Endothelial cell of umbilical vein (primary cell): ENCODE measurements at places on chromosomes 7 and 10. TPM values are rescaled to one million over a fixed set of nuclear protein-coding genes. Genes with fewer than 3 reads are reported as not detected.

DNA sequence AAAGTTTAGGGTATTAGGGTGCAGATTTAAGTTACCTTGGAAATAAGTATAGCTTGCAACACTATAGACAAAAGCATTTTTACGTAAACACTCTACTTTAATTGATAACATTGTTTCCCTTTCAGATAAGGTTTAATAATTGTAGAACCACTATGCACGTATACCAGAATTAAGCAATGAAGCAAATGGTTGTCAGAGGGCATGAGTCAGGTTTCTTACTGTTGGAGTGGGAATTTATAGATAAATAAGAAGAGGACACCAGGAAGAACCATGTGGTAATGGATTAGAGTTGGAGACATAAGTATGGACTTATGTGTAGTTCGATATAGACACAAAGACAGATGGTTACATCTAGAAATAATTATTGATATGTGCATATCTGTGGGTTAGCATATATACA lies 355.6 kb downstream of the ETV1 start:
- DNase-seq = no peak

The CRHR2 gene
- not detected in 2 replicates for total RNA-seq

DNA sequence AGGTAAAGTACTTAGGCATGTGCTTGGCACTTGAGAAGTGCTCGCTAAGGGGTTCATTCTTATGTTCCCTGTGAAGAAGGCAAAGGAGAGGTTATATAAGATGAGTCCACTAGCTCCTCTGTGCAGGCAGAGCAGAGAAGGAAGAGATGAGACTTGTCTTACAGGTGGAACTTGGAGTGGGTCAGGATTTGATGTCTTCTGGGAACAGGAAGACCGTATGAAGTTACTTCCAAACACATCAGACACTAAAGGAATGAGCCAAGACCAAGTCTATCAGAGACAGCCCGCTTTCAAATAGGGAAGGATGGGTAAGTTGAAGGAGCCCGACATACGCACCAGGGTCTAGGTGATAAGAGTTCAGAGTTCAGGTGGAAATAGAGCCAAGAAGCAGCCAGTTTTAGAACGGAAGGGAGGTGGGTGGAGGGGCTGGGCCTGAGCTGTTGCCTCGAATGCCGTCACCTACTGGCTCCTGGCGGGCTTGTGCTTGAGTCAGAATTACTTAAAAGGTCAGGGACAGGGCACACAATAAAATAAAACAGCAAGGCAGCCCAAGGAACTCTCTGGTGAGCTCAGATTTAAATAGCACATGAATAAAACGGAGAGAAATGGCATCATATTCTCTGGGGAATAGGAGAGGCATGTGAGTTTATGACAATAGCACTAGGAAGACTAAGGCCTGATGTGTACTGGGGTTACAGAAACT lies 56.1 kb upstream of the GRB10 start:
- DNase-seq = peak; percentile 31

GRCh38 chr10:74133923-74134820 lies 16.5 kb downstream of the AP3M1 start:
- peak; percentile 40 for DNase-seq

The PLAC9 gene
- total RNA-seq = 1.7 and 2.1 TPM in 2 replicates

The DUSP5 gene
- 12.2 and 12.6 TPM in 2 replicates for total RNA-seq

The PEX1 gene
- total RNA-seq = 10.7 and 11.7 TPM in 2 replicates

DNA sequence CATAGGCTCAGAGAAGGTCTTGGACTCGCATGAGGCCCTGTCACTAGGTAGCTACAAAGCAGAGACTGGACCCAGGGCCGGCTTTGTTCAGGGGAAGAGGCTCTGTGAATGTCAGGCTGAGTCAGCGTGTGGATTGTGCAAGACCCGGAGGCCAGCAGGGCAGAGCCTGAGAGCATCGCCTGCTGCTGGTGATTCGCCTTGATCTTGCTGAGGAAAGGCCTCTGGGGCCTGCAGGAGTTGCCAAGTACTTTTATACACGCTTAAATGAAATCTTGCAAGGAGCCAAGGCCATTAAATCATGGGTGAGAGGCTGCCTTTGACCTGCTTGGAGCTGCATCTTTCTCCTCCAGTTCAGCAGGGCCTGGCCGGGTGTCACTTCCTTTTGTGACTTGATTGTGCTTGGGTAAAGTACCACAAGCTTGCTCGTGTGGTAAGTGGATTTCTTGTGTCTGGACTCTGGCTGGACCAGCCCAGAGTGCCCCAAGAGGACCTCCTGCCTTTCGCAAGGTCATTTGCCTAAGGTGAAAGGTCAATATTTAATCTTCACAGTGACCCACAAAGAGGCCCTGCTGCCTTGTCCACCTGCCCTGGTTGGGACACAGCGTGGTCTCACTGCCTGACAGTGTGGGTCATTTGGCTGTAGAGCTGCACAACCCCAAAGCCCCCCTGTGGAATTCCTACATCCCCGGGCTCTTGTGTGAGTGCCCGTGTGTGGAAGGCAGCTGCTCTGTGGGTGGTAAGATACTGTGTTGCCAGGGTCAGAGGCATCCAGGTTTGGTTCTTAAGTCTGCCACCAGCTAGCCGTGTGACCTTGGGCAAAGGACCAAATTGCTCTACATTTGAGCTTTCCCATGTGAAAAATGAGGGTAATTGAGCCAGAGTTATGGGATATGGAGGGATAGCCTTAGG lies 38.6 kb upstream of the SH2D4B start:
- peak; percentile 78 for DNase-seq

The ASZ1 gene
- total RNA-seq = not detected in 2 replicates

The GPR37 gene
- 2.1 and 2.2 TPM in 2 replicates for total RNA-seq

DNA sequence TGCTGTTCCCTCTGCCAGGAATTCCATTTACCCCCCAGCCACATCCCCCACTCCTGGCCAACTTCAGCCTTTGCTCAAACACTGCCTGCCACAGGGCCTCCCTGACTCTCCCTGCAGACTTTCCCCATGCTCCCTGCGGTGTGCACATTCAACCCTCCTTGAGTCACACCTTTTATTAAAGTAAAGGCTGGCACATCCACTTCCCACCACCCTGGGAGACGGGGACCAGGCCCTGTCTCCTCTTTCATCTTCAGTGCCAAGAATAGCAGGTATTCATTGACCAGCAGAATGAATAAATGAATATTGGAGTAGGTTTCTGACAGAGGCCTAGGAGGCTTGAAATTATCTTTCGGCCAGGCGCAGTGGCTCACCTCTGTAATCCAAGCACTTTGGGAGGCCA lies 91.4 kb downstream of the GRK5 start:
- DNase-seq = no peak

The DIP2C gene
- total RNA-seq = 10.1 and 10.7 TPM in 2 replicates

The CYP3A7 gene
- not detected in 2 replicates for total RNA-seq

- DNase-seq = peak; percentile 8
These were observed 11.0 kb downstream of the RASGEF1A start for GRCh38 chr10:43255634-43256431.

The ATP6V0A4 gene
- 0.24 TPM in 1 of 2 replicates, not detected in the other for total RNA-seq

The AIMP2 gene
- 44.6 and 45.6 TPM in 2 replicates for total RNA-seq

DNA sequence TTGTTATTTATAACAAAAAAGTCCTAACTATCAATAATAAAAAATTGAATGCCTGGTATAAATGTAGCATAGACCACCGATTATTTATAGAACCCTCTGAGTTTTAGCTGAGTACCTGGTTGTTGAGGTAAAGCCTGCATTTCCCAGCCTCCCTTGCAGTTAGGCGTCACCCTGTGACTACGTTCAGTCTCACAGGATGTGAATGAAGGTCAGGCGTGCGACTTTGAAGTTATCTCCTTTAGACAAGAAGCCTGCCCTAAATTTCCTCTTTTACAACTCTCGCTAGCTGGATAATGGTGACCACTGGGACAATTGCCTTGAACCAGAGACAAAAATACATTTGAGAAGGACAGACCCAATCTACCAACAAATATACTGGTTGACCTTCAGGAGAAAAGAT lies 67.5 kb upstream of the TES start:
- no peak for DNase-seq

- peak; percentile 29 for DNase-seq
These were observed 30.9 kb downstream of the LAMB1 start for GRCh38 chr7:107972075-107972482.

DNA sequence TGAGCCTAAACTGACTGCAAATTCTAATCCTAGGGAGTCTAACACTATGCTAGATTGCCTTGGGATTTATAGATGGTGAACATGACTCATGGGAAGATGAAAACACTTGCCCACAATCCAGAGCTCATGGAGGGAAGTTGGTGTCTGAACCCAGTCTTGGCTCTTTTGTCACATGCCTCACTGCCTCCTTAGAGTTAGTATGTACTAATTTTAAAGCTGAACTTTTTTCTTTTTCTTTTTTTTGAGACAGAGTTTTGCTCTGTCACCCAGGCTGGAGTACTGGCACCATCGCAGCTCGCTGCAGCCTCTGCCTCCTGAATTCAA lies 14.4 kb downstream of the MRPL32 start:
- no peak for DNase-seq

The FANK1 gene
- total RNA-seq = 1.4 and 1.6 TPM in 2 replicates

DNA sequence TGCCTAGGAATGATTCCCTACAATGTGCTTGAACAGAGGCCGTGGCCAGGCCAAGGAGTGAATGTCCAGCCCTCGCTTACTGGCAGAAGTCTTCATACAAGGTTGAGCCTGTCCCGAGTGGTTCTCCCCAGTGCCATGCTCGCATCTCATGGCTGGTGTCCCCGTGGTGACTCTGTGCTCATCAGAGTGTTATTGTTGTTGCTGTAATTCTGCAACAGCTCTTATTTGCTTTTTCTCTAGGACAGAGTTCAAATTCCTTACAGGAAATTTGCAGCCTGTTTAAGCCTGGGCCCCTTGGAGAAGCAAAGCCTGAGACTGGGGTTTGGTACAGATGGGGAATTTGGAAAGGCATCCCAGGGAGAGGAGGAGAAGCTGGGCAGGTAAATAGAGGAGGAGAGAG lies 157.7 kb upstream of the PRR15 start:
- no peak for DNase-seq

The DYNC1I1 gene
- 3.3 and 3.6 TPM in 2 replicates for total RNA-seq

The SEMA4G gene
- 6.0 and 6.7 TPM in 2 replicates for total RNA-seq
